ENCODE measurements at places on chromosomes 7 and 10.
A peak's percentile ranks its signal among the peaks of the same experiment; 100 is the strongest.

DNA sequence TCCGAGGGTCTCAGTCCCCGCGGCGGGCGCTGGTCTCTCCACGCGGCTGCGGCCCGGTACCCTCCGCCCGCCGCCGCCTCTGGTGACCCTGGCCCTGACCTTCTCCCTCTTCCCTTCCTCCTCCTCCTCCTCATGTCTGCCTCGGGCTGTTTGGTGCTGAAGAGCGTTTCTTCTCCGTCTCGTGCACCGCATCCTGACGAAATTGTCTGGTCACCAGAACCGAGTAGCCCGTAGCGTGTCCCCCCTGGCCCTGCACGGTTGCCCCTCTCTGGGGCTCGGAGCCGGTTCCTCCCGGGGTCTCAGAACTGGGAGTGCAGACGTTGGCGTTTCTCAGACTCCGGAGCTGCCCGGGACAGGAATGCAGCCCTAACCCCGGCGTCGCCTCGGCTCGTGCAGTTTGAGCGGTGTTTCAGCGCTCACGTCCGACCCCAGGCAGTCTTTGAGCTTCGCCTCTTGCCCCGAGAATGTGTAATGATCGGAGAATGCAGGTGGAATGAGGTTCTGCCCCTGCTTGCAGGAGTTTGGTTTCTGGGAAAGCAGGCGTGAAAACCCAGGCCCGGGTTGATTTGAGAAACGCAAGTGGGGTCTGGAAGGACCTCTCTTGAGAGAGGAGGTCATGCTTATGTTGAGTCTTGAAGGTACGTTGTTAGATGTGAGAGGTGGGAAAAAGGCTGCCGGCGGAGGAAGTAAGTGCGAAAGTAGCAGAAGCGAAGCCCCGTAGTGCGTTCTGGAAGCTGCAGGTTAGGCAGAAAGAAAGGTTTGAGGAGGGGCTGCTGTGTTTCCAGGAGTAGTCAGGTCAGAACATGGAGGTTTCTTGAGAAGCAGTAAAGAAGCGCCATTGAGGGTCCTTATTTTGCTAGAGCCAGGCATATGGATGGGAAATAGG lies 743 bp downstream of the RBM17 start:
- DNase-seq = peak; percentile 80

GRCh38 chr10:90784771-90785170 lies 73.1 kb downstream of the HTR7 start:
- no peak for DNase-seq

DNA sequence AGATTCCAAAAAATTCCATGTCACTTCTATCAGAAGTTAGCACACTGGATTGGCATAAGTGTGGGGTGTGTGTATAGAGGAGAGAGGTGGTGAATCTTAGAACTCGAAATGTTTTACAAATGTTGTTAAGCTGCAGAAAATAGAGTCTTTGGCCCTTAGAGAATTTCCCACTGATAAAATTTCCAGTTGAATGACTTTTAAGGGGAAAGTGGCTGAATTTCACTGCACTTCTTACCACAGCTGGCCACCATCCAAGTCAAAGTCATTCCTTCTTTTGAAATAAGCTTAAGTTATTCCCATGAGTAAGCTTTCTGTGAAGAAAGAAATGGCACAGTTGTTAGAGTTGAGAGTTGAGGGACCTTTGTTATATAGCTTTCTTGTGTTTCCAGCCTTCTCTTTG lies 13.9 kb downstream of the VCL start:
- no peak for DNase-seq

DNA sequence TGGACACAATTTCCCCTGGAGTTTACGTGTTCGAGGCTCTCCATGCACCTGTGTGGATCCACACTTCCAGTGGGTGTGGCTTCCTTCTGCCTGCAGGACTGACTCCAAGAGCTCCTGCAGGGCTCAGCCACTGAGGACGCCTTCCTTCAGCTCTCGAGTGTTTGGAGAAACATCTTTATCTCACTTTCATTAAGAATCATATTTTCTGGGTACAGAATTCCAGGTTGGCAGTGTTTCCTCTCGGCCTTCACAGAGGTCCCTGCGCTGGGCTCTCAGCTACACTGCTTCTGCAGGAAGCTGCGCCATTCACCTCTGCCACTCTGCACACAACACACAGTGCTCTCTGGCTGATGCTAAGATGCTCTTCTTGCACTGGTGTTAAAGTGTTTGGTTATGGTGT lies 69.9 kb upstream of the NKX6-2 start:
- DNase-seq = no peak

- DNase-seq = no peak
Measured at GRCh38 chr10:85607043-85607695, 759.4 kb downstream of the GRID1 start.

DNA sequence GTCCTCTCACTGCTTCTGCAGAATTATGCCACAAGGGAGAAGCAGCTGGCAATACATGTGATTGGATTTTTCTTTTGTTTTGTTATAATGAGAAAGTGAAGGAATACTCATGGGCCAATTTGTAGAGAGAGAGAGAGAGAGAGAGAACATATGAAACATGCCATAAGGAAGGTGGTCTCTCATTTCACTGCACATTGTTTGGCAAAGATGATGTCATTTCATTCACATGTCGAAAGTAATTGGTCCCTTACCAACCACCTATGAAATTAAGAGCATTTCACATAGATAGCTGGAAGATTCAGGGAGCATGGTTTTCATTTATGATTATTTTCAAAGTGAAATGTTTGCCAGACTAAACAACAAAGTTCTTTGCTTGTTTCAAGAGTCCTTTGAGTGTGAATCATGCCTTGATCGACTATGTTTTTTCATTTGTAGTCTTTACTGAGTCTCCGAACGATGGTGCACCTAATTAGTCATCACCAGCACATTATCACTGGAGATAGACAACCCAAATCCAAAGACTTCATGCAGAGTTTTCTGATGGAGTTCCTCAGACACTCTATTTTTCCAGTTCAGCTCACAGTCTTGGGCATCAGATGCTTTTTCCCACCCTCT lies 130.1 kb upstream of the ZEB1 start:
- DNase-seq = no peak

- no peak for DNase-seq
Measured at GRCh38 chr7:29135846-29136245, 10.5 kb downstream of the CPVL start.

Data from kidney (tissue), 22 donors.